ENCODE measurements at places on chromosomes 3 and 15. TPM values are rescaled to one million over a fixed set of nuclear protein-coding genes. Genes with fewer than 3 reads are reported as not detected.

- DNase-seq = no peak
Measured at GRCh38 chr3:64599651-64600050, 88.1 kb downstream of the ADAMTS9 start.

- no peak for DNase-seq
Measured at GRCh38 chr3:56769116-56769707, 32.5 kb downstream of the ARHGEF3 start.

The MYO1E gene
- 155 TPM for total RNA-seq

DNA sequence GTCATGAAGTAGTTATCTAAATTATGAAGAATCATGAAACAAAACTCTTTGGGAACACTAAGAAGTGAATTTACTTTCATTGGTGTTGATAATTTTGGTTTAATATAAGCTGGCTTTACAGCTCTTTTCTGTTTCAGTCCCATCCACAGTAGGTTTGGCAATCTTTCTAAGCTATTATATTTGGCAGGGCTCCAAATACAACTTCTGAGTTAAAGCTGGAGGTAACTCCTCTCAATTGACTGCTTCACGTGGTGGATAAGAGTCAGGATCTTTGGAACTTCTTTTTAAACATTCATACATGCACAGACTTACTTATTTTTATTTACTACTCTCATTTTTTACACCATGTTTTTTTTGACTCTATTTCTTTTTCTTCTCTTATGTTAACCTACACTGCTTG, 106.5 kb upstream of the EPHA3 start:
- DNase-seq = no peak

The AQP9 gene
- total RNA-seq = not detected

- peak; percentile 65 for DNase-seq
Measured at GRCh38 chr15:48644467-48644826, 1.1 kb downstream of the FBN1 start.

DNA sequence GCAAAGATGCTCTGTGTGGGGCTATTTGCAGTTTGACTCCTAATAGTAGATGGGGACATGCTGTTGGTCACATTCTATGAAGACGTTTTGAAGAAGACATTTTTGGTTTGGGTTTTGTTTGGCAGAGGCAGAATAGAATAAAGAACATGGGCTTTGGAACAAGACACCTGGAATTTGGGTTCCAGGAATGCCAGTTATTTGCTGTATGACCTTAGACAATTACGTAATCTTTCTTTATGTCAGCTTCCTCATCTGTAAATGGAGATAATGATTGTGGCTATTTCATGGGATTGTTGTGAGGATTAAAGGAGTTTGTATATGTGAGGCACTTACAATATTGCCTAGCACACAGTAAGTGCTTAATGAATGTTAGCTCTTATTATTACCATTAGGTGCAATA, 91.6 kb downstream of the MESD start:
- no peak for DNase-seq

The ATG7 gene
- 44.8 TPM for total RNA-seq

The TBL1XR1 gene
- 87.2 TPM for total RNA-seq

The PLAAT1 gene
- not detected for total RNA-seq

GRCh38 chr3:127786353-127787070, 35.8 kb downstream of the MGLL start:
- peak; percentile 48 for DNase-seq

- DNase-seq = no peak
Measured at GRCh38 chr3:21436835-21437234, 314.2 kb downstream of the ZNF385D start.

The SLC6A20 gene
- not detected for total RNA-seq

The MUC4 gene
- total RNA-seq = not detected

Measured in GM23248 (cell line).